ENCODE measurements at places on chromosomes 7 and 10.

DNA sequence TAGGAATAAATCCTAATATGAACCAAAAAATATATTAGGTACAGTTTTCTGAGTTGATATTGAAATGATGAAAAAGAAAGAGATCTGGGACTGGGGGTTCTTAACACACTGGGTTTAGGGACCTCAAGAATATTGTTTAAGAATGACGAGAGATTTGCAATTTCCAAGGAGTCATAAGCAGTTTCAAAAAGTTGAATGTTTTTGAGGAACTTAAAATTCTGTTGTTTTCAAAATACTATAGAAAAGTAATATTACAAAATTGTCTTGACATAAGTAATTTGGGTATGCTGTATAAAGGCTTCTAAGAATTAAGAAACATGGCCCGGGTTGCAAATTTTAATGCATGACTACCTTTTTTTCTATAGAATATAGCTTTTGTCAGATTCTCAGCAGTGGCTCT, 88.1 kb downstream of the AUTS2 start:
- DNase-seq = no peak

- DNase-seq = no peak
These were observed 128.0 kb downstream of the RSU1 start for GRCh38 chr10:16689227-16689626.

DNA sequence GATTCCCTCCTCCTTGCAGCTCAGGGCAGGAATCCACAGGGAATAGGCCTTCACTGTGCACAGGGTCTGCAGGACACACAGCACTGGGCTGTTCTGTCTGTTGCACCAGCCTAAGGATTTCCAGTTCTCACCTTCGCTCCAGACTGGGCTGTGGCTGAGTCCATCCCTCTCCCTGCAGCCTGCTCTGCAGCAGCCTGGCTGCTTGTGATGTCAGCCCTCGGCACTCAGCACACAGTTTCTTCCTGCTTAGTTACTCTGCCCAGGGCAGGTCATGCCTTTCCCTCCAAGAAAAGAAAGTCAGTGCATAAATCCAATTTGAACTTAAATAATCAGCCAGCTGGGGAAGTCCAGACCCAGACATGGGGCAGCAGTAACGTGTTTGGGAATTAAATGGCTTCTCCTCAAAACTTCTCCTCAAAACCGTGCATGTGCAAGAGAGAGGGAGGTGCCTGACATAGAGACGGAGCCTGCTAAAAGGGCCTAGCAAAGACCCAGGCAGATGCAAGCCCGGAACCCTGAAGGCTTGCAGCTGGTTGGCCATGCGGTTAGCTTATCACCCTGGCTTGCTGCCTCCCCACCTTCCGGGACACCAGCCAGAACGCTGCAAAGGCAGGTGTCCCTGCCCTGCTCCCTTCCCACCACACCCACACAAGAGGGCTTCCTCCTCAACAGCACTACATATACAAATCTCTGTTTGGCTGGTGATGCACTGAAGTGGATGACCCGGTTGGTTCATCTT, 10.9 kb upstream of the GDF2 start:
- peak; percentile 77 for DNase-seq

- DNase-seq = no peak
These were observed 203.7 kb upstream of the IMMP2L start for GRCh38 chr7:111765751-111766643.

DNA sequence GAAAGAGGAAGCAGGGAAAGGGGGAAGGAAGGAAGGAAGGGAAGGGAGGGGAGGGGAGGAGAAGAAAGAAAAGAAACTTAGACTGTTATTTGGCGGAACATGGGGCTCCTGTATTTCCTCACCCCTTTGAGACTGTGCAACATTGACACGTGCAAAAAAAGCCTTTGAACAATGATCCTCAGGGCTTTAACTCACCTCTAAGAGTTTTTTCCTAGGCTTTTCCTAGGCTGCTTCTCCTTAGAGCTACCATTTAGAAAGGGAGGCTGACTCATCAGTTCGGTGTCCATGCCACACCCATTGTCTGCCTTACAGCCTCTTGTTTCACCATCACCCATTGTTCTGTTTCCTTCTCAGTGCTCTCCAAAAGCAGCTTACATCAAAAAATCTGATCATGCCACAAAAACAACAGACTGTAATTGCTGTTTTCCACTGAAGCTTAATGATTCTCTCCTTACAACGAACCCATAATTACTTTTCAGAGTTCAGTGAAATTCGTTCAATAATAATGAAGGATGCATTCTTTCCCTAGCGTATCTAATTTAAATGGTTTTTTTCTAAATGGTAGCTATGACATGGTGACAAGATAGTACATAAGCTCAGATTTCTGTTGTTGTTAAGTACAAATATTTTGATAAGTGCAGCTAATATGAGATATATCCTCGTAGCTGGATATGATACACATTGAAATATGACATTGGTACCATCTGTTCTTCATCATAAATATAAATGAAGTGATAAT, 90.8 kb downstream of the PRLHR start:
- no peak for DNase-seq

DNA sequence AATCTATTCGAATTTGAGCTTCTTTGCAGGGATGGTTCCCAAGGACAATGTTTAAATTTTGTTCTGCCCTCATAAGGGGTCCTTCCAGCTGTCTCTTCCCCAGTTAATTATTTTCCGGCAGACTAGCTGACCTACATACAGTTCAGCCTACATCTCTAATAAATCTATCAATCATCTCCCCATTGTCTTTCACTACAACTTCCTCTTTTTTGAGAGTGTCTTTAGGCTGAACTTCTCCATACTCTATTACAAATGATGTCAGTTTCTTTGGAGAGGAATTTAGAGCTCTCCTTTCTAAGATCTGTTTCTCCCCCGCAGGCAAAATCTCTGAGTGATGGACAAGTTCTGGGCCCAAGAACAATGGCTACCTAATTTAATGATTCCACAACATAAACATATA, 122.2 kb downstream of the PCLO start:
- no peak for DNase-seq

GRCh38 chr10:128993911-128994538, 473.0 kb upstream of the MGMT start:
- no peak for DNase-seq

GRCh38 chr7:17320102-17320497, 21.6 kb downstream of the AHR start:
- DNase-seq = no peak

- DNase-seq = no peak
These were observed 104.3 kb upstream of the CAV2 start for GRCh38 chr7:116395141-116395791.

DNA sequence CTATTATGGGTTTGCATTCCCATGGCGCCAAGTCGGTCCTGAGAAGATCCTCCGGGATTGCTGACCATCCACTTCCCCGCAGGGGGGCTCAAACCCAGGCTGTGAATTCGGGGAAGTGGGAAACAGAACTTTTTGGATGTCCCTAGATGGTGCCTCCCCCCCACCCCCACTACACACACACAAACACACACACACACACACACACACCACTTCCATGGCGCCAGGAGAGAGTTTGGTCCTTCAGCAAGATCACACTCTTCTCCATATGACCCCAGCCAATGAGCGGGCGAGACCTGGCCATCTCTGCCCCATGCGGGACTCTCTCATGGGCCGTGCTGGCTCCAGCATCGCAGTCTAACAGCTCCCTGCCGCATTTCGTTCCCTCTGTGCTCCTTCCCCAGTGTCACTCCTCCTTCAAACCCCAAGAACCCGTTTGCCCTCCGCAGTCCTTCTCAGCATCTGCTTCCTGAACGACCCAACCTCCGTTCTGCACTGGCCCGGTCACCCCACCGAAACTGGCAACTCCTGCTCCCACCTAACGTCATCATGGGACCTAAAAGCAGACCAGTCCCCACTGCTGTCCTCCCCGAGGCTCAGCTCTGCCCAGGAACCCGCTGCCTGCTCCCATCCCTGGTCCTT, 32.1 kb upstream of the TNRC18 start:
- DNase-seq = peak; percentile 54

DNA sequence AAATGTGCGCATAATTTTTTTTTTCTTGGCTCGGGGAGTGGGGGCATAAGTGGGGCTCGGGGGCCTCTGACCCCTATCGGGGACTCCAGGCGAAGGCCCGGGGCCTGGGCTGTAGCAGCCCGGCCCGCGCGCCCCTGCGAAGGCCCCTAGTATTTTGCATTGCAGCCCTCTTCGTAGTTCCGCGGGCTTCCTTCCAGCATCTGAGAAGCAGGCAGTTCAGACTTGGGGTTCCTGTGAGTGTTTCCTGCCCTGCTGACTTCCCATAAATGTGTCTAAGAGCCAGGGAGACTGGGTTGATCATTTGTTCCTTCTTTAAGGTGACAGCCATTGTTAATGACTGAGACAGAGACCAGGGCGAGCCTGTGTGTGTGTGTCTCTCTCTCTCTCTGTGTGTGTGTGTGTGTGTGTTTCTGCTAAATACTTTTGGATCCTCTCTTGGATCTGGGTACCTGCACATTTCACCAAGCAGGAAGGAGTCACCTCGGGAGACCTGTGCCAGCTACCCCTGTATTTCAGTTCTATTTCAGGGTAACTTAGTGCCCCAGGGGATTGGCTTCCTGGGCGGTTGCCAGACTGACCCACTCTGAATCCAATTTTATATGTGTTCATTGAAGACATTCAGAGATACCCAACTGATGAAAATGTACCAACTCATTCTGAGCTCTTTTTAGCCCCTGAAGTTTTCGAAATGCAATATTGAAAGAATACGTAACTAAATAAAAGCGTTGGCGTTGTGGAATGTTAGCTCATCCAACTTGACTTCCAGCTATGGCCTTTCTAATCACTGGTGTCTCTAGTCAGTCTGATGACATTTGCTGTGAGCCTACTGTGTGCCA, 805 bp downstream of the MSRB2 start:
- DNase-seq = peak; percentile 65

DNA sequence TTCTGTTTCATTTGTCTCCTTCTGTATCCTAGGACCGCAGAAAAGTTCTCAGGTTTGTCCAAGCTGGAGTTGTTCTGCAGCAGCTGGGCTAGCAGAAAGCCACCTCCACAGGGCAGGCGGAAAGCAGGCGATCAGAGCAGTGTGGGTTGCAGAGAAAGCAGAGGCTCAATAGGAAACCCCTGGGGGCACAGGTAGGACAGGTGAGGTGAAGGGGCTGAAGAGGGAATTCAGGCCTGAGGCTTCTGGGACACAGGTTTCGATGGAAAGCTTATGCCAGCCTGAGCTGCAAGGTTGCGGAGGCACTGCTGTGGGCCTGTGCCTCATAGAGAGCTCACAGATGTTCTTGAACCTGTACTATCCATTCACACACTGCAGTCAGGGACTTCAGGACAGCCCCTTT, 194.9 kb upstream of the TPK1 start:
- DNase-seq = no peak

DNA sequence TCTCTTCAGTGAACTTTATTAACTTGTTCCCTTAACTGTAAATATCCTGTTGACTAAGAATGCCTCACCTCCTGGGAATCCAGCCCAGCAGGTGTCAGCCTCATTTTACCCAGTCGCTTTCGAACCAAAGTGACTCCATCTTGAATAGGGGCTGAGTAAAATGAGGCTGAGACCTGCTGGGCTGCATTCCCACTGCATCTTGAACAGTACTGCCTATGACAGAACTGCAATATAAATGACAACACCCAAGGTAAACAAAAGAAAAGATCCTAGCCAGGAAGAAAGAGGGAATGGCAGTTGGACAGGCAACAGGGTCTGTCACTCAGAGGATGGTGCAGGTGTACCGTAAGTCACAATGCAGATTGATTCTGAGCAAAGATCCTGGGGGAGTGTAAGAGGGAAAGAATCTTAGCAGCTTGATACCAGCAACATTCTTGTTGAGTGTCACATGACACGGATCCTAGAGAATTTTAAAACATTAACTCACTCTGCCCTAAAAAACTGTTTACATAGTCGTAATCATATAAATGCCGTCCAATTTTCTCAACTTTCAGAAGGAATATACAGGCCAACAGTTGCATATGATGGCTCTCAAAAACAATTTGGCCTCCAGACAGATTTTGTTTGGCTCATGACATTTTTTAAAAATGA, 4.4 kb upstream of the FAM107B start:
- DNase-seq = no peak

- DNase-seq = no peak
These were observed 272.0 kb upstream of the GNAI1 start for GRCh38 chr7:79862447-79863210.

GRCh38 chr10:104472505-104472904, 118.9 kb downstream of the CFAP58 start:
- no peak for DNase-seq

All from hematopoietic multipotent progenitor cell treated with erythropoietin and hydrocortisone succinate and interleukin-3 and kit ligand, for 6 days (in vitro differentiated cells).